Right ventricle myocardium superior (tissue), 1 donor: ENCODE measurements at places on chromosomes 4 and X.

- no peak for DNase-seq
Observed at GRCh38 chr4:42596918-42597317, 60.0 kb downstream of the ATP8A1 start.

GRCh38 chr4:144514736-144515135, 131.2 kb upstream of the HHIP start:
- no peak for DNase-seq

DNA sequence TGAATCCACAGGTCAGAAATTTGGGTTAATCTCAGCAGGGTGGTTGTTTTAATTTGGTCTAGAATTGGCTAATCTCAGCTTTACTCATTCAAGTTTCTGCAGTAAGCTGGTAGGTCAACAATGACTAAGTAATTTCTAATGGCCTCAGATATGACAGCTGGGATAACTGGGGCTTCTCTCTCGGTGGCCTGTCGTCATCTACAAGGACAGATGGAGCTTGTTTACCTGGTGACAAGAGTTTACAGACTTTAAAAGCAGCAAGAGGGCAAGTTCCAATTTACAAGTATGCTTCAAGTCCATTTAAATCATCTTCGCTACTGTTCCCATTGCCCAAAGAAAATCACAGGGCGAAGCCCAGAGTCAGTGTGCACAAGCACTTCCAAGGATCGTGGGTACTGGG, 453.9 kb downstream of the PDHA2 start:
- DNase-seq: no peak

DNA sequence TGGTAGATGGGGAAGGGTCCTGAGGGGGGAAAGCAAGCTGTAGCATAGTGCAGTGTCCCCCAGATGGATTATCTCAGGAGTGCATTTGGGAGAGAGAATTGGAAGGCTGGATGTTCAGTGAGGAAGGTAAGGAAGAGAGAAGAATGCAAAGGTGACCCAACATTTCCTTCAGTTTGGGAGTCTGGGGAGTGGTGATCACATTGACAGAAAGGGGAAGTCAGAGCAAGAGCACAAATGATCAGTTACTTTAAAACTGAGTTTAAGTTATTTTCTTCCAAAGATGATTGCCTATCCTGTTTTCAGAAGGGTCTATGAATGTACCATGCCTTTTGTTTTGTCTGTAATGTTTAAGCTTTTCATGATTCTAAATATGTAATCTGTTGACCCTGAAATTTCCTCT, 47.6 kb downstream of the ARHGAP10 start:
- DNase-seq: no peak

DNA sequence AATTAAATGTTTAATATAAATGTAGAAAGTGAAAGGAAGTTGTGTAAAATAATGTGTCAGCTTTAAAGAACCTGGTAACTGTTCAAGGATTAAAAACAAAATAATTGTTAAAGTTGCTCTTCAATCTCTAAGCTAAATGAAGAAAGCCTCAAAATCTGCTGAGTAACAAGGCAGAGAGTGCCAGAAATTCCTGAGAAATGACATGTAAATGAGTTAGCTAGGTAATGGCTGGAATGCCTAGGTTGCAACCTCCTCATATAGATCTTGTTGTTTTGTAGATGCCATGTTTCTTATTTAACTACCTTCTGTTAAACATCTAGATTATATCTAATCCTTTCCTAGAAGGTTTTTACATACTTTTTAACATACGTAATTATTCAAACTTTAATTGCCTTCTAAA, 763.6 kb upstream of the AGA start:
- DNase-seq: no peak

DNA sequence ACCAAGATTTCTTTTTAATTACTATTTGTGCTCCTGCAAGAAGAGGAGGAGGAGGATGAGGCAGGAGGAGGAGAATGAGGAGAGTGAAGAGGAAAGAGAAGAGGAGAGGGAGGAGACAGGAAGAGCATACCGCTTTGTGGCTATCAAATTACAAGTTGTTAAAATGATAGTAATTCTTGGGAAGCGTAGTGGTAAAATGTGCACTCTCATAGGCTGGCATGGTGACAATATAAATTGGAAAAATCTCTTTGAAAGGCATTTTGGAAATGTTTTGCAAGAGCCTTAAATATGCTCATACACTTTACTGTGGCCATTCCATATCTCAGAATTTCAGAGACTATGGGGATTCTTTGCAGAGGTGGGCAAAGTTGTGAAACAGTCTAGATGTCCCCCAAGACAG, 53.2 kb downstream of the MXRA5 start:
- no peak for DNase-seq

- no peak for DNase-seq
Observed at GRCh38 chr4:10659251-10659650, 25.3 kb downstream of the CLNK start.

DNA sequence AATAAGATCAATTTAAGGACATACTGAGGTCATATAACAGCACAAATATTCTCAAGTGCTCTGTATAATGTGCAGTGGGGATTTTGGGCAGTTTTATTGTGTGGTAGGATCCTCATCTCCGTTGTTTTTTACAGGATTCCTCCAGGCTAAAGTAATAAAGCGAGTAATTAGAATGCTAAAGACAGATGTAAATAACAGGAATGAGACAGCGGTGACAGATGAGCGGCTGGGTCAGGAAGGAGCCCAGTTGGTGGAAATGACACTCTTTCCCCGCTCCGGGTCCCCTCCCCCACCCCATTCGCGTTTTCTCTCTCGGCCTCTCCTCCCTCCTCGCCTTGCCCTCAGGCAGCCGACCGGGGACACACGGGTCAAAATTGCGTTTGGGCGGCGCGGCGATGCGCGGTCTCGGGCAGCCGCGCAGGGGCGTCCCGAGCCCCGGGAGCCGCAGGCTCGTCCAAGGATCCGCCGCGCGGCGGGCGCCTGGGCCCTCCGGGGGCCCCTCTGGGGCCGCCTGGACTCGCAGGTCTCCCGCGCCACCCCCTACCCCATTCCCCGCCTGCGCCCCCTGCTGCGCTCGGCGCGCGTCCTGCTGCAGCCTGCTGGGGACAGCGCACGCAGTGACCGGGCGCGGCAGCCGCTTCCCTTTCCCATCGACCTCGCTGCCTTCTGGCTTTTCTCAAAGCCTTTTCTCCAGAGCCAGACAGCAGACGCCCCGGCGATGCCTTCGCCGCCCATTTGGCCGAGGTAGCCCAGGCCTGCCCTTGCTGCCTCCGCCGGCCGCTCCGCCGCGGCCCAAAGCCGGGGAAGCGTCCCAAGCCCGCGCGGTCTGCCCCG, 16.2 kb downstream of the POU4F2 start:
- DNase-seq: peak; percentile 49

DNA sequence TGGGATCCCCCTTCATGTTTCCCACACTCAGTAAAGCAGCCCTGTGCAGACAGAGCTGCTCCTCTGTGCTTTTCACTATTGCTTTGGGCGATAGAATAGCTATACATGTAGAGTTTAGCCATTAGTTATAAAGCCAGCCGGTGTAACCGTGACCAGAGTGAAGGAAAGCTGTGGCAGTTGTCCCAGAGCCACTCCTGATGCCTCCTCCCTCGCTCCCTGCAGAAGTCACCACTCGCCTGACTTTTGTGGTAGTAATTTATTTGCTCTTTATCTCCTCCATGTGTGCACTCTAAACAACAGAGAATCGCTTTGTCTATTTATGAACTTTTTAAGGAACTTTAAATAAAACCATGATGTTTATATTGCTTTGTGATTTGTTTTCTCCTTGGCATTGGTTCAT, 41.8 kb upstream of the WWC2 start:
- DNase-seq: no peak

DNA sequence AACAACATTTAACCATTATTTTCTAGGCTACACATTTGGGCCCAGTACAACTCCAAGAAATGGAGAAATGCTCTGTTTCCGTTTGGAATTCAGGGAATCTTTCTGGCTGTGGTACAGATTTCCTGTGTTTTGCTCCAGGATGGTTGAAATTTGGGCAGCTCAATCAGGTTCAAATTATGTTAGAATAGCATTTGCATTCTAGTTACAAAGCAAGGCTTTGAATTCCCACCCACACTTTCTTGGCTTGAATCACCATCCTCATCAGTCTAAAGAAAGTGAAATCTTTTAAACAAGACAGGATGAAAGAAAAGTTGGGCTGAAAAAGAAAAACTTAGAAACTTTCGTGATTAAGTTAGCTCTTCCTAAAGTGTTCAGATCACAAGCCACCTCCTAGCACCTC, 98.1 kb upstream of the VCX3B start:
- DNase-seq: no peak

GRCh38 chrX:152831391-152831790, 528 bp downstream of the NSDHL start:
- DNase-seq: no peak

- DNase-seq: no peak
Observed at GRCh38 chrX:107560041-107560440, 68.3 kb upstream of the PRPS1 start.

GRCh38 chr4:145554691-145555090, 64.5 kb upstream of the MMAA start:
- no peak for DNase-seq

GRCh38 chr4:143554728-143555597, 41.5 kb downstream of the SMARCA5 start:
- DNase-seq: no peak
